ENCODE measurements at places on chromosomes 6 and 20. TPM values are rescaled to one million over a fixed set of nuclear protein-coding genes. Genes with fewer than 3 reads are reported as not detected.

GRCh38 chr6:62707914-62708313 lies 421.9 kb upstream of the KHDRBS2 start:
- no peak for DNase-seq

- no peak for DNase-seq
These were observed 49.2 kb downstream of the MRAP2 start for GRCh38 chr6:84082689-84083265.

DZANK1 gene
- 9.0 TPM for polyA plus RNA-seq

GRCh38 chr6:41023114-41023513 lies 15.9 kb downstream of the UNC5CL start:
- no peak for DNase-seq

GPSM3 gene
- polyA plus RNA-seq = 15.9 TPM

DNA sequence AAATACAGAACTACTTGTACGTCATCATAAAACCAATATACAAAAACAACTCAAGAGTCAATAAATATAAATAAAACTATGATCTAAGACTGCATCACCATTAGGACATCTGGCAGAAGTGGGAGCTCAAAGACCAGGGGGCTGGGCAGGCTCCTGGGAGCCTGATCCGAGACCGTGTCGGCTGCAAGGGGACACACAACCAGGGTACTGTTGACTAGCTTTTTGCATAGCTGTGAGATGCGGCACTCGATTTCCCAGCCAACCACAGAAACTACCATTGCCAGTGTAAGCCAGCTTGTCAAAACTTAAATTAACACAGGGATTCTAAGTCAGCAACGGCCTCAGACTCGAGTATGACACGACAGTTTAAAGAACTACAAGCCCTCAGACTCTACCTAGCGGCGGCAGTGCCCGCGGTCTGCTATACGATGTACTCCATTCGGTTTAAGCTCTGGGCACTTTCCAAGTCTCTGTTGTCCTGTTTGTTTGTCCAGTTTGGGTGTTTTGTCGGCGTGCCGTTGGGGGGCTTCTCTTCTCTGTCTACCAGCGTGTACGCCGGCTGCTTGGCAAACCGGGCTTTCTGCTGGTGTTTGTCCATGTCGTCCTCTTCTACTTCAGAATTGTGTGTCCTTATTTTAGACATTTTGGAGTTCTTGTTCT lies 34.6 kb downstream of the JAG1 start:
- DNase-seq = no peak

All from left lung (tissue), 14 donors.